ENCODE measurements at places on chromosomes 2 and 18.
A peak's percentile ranks its signal among the peaks of the same experiment; 100 is the strongest.

- DNase-seq = peak; percentile 2
These were observed 127.8 kb downstream of the CERS6 start for GRCh38 chr2:168583710-168584521.

GRCh38 chr2:240731178-240731545 is 39.5 kb downstream of the AQP12A start:
- no peak for DNase-seq

GRCh38 chr2:45466053-45466452 is 145.0 kb downstream of the SRBD1 start:
- no peak for DNase-seq

DNA sequence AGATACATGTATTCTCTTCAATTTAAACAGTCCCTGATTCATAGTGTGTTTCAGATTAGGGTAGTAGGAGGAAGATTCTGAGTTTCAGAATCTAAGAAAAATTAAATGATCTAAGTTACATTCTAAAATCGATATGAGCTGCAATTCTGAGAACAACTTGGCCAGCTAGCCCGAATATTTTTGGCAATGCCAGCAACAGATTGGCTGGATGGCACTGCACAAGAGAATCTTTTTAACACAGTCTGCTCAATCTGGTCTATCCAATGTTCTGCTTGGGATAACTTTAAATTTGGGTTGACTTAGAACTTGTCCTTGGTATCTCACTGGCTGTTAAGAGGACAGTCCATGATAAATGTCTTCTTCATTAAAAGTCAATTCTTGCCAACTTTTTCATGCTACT is 853.9 kb downstream of the NRXN1 start:
- no peak for DNase-seq

Measured in NCI-H226 (cell line).